ENCODE measurements at places on chromosomes 2 and 18. TPM values are rescaled to one million over a fixed set of nuclear protein-coding genes. Genes with fewer than 3 reads are reported as not detected.

DNA sequence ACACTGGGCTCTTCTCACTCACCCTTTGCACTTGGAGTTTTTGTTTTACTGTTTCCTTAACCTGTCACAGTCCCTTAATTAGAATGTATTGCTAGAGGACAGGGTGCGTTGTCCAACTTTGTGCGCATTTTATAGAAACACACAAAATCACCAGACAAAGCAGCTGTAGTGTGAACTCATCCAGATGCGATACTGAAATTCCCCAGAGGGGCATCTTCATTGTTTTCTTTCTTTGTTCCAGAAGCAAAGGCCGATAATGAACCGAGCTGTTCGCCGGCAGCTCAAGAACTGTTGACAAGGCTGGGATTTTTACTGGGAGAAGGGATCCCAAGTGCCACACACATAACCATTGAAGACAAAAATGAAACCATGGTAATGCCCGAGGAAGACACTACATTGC, 137.6 kb downstream of the WDSUB1 start:
- H3K27me3 ChIP-seq = peaks cover 4% of the 10 kb centered on the region
- peaks cover 6% of the 10 kb centered on the region for H3K4me1 ChIP-seq
- H3K4me3 ChIP-seq = no peak overlapping the region
- no peak for DNase-seq

The ANKRD53 gene
- 0.38 TPM for total RNA-seq

DNA sequence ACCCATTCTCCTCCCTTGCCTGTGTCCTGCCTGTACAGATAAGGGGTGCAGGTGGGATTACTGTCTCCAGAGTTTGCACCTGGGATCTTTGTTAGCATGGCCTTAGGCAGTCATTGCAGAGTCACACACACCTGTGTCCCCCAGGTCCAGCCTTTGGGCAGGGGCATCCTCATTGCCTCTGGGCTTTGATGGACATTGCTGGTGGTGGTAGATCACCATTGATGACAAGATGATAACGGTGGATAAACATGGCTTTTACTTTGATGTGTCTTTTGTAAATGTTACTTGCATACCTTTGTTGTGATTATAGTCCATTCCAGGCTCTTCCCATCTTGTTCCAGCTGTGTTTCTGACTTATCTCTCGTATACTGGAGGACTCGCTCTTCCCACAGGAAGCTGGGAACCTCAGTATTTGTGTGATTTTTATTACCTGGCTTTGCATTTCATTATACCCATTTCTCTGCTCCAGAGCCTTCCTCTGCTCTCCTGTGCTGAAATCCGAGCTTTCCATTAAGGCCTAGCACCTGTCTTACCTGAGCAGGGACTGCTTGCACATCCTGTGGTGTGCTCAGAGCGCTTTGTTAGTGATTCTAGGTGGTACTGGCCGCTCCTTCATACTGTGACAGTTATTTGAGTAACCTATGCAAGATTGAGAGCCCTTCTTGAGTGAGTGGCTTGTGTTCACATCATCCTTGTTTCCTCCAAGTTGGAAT, 79.2 kb downstream of the PTPRM start:
- no peaks in the 10 kb centered on the region for H3K4me1 ChIP-seq
- no peaks in the 10 kb centered on the region for H3K36me3 ChIP-seq
- no peak for DNase-seq
- H3K4me3 ChIP-seq = no peak overlapping the region
- H3K27ac ChIP-seq = no peak overlapping the region

- no peak overlapping the region for H3K4me3 ChIP-seq
- DNase-seq = no peak
- no peaks in the 10 kb centered on the region for H3K4me1 ChIP-seq
- no peak overlapping the region for H3K27ac ChIP-seq
Observed at GRCh38 chr18:29969876-29970275, 1072.7 kb downstream of the DSC3 start.

- H3K4me1 ChIP-seq = no peaks in the 10 kb centered on the region
- no peak overlapping the region for H3K27ac ChIP-seq
- DNase-seq = no peak
Observed at GRCh38 chr2:201344663-201345366, 12.3 kb downstream of the FLACC1 start.

- H3K4me1 ChIP-seq = peaks cover 35% of the 10 kb centered on the region
- H3K27me3 ChIP-seq = no peaks in the 10 kb centered on the region
- no peak for DNase-seq
- no peak overlapping the region for H3K27ac ChIP-seq
- H3K36me3 ChIP-seq = peaks cover 13% of the 10 kb centered on the region
Observed at GRCh38 chr2:168243061-168243460, 4.3 kb downstream of the STK39 start.

DNA sequence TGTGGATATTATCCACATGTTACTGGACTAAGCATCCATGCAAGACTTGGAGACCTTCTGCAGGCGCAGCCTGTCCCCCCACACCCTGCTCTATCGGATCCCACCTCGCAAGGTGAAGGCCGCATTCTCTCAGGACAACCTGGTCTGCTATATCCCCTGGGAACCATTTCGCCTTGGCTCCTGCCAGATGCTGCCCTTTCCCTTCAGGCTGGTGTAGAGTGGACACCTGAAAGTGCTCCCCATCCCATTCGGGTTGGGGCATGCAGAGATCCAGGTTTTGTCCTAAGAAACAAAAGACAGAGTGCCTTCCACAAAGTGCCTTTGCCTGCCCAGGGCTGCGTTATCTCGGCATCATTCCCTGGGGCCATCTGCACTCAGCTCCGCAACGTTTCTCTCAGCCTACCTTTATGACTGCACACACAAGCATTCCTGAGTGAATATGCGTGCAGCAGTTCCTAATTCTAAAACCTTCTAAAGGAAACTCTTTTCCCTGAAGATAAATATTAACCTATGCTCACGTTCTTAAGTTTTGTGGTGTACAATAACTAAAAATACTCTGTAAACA, 20.5 kb downstream of the FHL2 start:
- H3K4me1 ChIP-seq = peaks cover 4% of the 10 kb centered on the region
- H3K36me3 ChIP-seq = no peaks in the 10 kb centered on the region
- no peak overlapping the region for H3K27ac ChIP-seq

The CIB4 gene
- not detected for total RNA-seq

The AGXT gene
- not detected for total RNA-seq

GRCh38 chr2:79860228-79861058, 347.6 kb downstream of the CTNNA2 start:
- DNase-seq = no peak
- H3K4me3 ChIP-seq = no peak overlapping the region
- no peaks in the 10 kb centered on the region for H3K27me3 ChIP-seq
- no peaks in the 10 kb centered on the region for H3K36me3 ChIP-seq

- no peaks in the 10 kb centered on the region for H3K27me3 ChIP-seq
- peaks cover 3% of the 10 kb centered on the region for H3K36me3 ChIP-seq
- H3K27ac ChIP-seq = no peak overlapping the region
- H3K4me3 ChIP-seq = no peak overlapping the region
- H3K4me1 ChIP-seq = peaks cover 17% of the 10 kb centered on the region
- no peak for DNase-seq
Observed at GRCh38 chr2:61759005-61759404, 94.9 kb downstream of the FAM161A start.

The IL1RL2 gene
- not detected for total RNA-seq

DNA sequence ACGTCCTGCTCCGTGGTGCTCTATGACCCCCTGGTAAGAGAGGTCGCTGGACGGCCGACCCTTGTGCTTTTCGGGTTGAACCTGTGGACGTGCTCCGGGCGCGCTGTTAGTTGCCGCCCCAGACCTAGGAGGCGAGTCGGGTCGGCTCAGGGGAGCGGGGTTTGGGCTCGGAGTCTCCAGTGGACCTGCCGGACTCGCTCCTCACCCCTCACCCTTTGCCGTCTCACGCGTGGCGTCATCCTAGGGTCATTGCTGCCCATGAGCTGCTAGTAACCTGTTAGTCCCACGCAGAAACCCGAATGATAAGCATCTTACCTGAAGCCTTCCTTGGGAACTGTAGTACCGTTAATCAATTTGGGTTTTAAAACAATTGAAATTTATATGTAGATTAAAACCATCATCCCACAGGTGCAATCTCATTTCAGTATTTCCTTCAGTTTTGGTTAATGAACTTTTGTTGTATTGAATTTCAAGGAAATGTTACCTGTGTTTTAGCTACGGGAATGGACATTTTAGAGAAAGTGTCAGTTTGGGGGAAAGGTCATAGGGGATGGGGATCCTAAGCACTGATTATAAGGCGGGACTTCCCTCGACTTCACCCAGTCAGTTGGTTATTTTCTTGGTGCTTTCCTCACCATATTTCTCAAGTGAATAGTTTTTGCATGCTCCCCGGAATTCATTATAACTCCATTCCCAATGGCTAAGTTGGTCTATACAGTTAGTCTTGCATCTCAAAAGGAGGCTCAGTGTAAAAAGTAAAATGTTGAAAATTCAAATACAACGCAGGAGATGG, 536 bp downstream of the ELP2 start:
- H3K27ac ChIP-seq = peak overlapping the region; percentile 93
- H3K27me3 ChIP-seq = no peaks in the 10 kb centered on the region
- H3K4me1 ChIP-seq = peaks cover 43% of the 10 kb centered on the region
- no peak for DNase-seq

The PKDCC gene
- total RNA-seq = not detected

- peak overlapping the region; percentile 52 for H3K4me3 ChIP-seq
- H3K4me1 ChIP-seq = peaks cover 2% of the 10 kb centered on the region
Observed at GRCh38 chr18:48161911-48162698, 231.6 kb upstream of the SMAD2 start.

GRCh38 chr2:59012234-59012633, 771.1 kb upstream of the FANCL start:
- no peaks in the 10 kb centered on the region for H3K36me3 ChIP-seq
- no peak overlapping the region for H3K27ac ChIP-seq
- no peak for DNase-seq
- peaks cover 6% of the 10 kb centered on the region for H3K27me3 ChIP-seq

GRCh38 chr18:4292696-4293095, 162.4 kb downstream of the DLGAP1 start:
- H3K4me1 ChIP-seq = no peaks in the 10 kb centered on the region
- H3K27ac ChIP-seq = no peak overlapping the region
- H3K4me3 ChIP-seq = no peak overlapping the region
- no peak for DNase-seq
- no peaks in the 10 kb centered on the region for H3K36me3 ChIP-seq
- no peaks in the 10 kb centered on the region for H3K27me3 ChIP-seq

The ALLC gene
- total RNA-seq = not detected

The MC5R gene
- not detected for total RNA-seq

- H3K27me3 ChIP-seq = no peaks in the 10 kb centered on the region
- peaks cover 24% of the 10 kb centered on the region for H3K36me3 ChIP-seq
- peaks cover 62% of the 10 kb centered on the region for H3K4me1 ChIP-seq
- no peak for DNase-seq
Observed at GRCh38 chr2:105321875-105322646, 7.5 kb downstream of the TGFBRAP1 start.

The C2orf78 gene
- total RNA-seq = not detected

DNA sequence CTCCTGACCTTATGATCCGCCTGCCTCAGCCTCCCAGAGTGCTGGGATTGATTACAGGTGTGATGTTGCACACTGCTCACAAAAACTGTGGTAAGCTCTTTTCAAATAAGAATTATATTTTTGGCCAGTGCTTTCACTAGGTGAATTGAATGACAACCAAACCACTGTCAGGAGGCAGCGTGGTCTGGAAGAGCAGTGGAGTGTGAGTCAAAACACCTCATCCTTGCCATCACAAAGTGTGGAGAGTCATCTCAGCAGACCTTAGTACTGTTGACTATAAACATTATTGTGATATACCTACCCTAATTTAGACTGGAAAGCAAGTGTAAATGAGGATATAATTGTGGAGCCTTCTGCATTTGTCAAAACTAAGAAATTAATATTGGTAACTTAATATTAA, 61.3 kb downstream of the UBE2E3 start:
- no peak overlapping the region for H3K4me3 ChIP-seq
- peak; percentile 5 for DNase-seq
- H3K4me1 ChIP-seq = peaks cover 3% of the 10 kb centered on the region
- H3K27me3 ChIP-seq = no peaks in the 10 kb centered on the region
- H3K36me3 ChIP-seq = no peaks in the 10 kb centered on the region
- H3K27ac ChIP-seq = no peak overlapping the region

DNA sequence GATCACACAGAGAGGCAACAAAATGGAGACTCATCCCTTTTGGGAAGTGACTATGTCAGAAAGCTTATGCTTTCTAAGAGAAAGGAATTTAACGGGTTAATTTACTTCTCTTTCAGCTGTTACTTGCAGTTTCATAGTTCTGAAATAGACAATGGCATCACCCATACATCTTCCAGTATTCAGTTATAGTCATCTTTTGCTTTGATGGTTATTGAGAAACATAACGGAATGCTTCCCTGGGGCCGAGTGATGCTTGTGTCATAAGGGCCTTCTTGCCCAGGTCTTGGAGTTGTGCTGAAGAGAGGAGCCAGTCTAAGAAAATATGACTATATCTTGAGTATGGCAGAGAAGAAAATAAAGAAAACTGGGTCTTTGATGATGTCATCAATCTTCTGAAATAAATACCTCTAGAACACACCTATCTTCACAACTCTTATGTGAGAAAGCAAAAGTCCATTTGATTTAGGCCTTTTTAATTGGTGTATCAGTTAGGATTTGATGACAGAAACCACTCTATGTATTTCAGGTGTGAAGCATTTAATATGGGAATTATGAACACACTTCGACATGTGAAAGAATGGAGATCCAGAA, 328.2 kb downstream of the LRRTM4 start:
- no peaks in the 10 kb centered on the region for H3K27me3 ChIP-seq
- H3K27ac ChIP-seq = no peak overlapping the region
- DNase-seq = no peak
- no peak overlapping the region for H3K4me3 ChIP-seq
- H3K4me1 ChIP-seq = no peaks in the 10 kb centered on the region

DNA sequence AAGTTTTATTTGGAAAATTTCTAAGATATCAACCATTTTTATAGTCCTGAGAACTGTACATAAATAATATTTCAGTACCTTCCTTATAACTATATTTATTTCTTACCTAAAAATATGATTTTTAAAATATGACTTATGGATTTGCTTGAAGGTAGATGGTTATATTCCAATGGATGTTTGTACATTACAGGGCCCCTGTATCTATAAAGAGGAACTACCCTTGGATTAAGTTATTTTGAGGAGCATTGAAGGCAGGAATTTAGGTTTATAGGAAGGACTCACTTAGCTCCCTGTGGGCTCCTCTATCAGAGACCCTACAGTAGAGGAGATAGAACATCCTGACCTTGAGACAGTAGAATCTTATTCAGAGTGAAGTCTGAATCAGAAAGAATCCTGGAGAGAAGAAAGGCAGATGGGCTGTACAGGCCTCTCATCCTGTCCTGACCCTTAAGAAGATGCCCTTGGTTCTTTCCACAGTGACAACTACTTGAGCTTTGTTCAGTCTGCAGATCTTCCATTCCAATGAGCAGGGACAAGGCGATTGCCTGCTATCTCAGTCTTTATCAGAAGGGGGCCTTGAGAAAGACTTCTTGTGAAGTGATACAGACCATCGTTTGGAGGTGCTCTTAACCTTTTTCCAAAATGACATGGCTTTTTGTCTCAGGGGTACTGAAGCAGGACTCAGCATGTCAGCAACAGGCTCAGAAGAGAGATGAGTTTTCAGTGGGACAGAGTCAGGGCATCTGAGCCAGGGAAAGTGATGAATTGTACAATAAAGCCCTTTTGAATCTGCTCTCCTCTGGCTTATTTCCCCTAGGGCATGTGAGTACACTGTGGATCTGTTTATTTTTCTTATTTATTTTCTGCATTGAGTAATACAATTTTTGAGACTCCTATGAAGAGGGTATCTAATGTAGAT, 20.9 kb downstream of the OXER1 start:
- no peaks in the 10 kb centered on the region for H3K27me3 ChIP-seq
- H3K27ac ChIP-seq = no peak overlapping the region
- DNase-seq = no peak
- peaks cover 33% of the 10 kb centered on the region for H3K36me3 ChIP-seq
- no peak overlapping the region for H3K4me3 ChIP-seq
- H3K4me1 ChIP-seq = peaks cover 10% of the 10 kb centered on the region

Measured in activated naive CD8-positive, alpha-beta T cell treated with anti-CD3 and anti-CD28 coated beads for 36 hours (primary cell).